ENCODE measurements at places on chromosomes 5 and 9.
A peak's percentile ranks its signal among the peaks of the same experiment; 100 is the strongest.

- no peak for DNase-seq
These were observed 75.1 kb upstream of the SMIM23 start for GRCh38 chr5:171710451-171711024.

DNA sequence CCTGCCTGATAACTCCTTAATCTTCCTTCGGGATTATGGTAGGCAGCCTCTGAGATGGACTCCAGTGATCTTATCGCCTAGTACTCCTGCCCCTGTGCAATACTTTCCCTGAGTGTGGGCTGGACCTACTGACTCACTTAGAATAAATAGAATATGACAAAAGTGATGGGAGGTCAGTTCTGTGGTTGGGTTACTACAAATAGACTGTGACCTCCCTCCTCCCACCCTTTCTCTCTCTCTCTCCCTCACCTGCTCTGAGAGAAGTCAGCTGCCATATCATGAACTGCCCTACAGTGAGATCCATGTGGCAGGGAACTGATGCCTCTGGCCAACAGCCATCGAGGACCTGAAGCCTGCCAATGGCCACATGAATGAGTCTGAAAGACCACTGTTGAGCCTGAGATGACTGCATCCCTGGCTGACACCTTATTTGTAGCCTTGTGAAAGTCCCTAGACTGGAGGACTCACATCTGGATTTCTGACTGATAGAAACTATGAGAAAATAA is 31.7 kb downstream of the NRG2 start:
- DNase-seq, result no peak

GRCh38 chr9:32251539-32251938 is 132.9 kb upstream of the ACO1 start:
- DNase-seq, result peak; percentile 35

DNA sequence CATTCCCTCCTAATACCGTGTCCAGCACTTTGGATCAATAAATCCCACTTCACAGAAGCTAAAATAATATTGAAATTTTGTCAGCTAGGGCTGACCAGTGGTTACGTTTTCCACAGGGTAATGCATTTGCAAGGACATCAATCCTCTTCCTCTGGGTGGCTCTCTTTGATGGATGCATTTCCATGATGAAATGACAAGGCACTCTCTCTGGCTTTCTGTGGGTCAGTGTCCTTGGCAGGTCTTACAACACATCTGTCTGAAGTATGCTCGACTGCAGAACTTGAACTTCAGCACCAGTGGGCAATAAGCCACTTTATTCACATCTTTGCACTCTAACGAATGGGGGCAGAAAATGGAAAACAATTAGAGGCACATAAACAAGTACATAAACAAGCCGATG is 330.1 kb downstream of the ADAMTS6 start:
- DNase-seq, result no peak

DNA sequence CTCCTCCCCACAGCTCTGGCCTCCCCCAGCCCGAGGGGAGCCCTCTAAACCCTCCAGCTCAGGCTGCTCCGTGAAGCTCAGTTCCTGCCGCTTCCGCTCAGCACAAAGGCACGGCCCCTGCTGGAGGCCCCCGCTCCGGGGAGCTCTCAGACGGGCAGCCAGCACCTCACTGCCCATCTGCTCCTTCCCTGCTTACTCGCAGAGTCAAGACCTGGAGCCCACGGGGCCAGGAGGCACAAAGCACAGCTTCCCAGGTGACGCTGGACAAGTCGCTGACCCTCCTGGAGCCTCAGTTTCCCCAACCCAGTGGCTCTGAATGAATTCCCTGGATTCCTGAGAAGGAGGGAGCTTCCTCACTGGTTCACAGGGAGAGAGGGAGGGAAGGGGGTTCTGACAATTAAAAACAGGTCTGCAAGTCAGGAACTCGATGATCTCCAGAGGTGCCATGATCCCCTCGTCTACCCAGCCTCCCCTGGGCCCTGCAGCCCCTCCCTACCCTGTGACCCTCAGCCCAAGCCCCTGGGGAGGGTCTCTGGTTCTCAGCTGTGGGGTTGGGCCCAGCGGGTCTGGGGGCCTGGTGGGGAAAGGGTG is 36.2 kb downstream of the VAV2 start:
- peak; percentile 23 for DNase-seq
